ENCODE measurements at places on chromosomes 6 and 20. TPM values are rescaled to one million over a fixed set of nuclear protein-coding genes. Genes with fewer than 3 reads are reported as not detected.

- no peak overlapping the region for H3K27ac ChIP-seq
- DNase-seq, result no peak
- H3K27me3 ChIP-seq, result no peaks in the 10 kb centered on the region
- H3K36me3 ChIP-seq, result no peaks in the 10 kb centered on the region
Measured at GRCh38 chr20:20499439-20499838, 131.5 kb downstream of the INSM1 start.

DNA sequence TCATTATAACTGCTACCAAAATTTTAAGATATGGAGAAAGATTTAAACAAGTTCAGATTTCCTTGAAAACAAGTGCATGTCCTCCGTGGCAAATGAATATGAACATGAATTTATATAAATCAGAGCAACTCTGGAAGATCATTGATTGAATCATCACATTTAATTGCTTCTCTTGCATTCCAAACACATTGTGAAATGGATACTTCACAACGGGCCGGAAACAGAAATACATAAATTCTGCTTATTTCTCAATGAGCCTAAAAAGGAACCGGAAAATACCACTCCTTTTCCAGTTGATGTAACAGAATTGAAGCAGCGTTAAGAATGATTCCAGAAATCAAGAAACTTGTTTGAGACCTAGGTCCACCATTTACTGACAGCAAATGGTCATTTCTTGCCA lies 134.6 kb upstream of the BTN3A2 start:
- no peaks in the 10 kb centered on the region for H3K36me3 ChIP-seq
- H3K4me1 ChIP-seq, result peaks cover 6% of the 10 kb centered on the region
- no peak overlapping the region for H3K4me3 ChIP-seq
- H3K27me3 ChIP-seq, result no peaks in the 10 kb centered on the region
- no peak for DNase-seq
- H3K27ac ChIP-seq, result no peak overlapping the region

DNA sequence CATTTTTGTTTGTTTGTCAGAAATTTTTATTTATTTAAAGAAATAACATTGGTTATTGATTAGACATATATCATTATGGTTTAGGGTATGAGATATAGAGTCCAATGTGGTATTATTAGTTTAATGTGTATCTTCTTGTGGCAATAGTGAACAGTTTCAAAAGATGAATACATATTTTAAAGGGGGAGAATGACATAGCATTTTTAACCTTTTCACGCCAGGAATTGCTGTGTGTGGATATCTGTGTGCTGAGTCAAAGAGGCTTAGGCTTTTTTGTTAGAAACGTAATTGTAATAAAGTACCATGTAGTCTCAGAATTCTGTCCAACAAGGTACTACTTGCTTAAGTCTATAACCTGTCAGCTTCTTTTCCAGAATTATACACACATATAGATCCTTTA lies 451.6 kb downstream of the ADGRB3 start:
- no peaks in the 10 kb centered on the region for H3K4me1 ChIP-seq
- H3K4me3 ChIP-seq, result no peak overlapping the region
- no peak for DNase-seq

Gene HLA-DPA1
- total RNA-seq, result 32.1 TPM

Gene SLC13A3
- 5.7 TPM for total RNA-seq

Gene CHRNA4
- 0.15 TPM for total RNA-seq

Gene C6orf141
- total RNA-seq, result 0.83 TPM

Gene DEF6
- 5.0 TPM for total RNA-seq

Measured in ovary (tissue), 10 donors.